Activated CD4-positive, alpha-beta memory T cell treated with anti-CD3 and anti-CD28 coated beads for 36 hours (primary cell): ENCODE measurements at places on chromosomes 7 and 10. TPM values are rescaled to one million over a fixed set of nuclear protein-coding genes. Genes with fewer than 3 reads are reported as not detected.

GRCh38 chr7:99551334-99551733, 580 bp downstream of the FAM200A start:
- no peak for DNase-seq

GRCh38 chr10:12943425-12943824, 58.1 kb downstream of the CCDC3 start:
- no peak for DNase-seq

DNA sequence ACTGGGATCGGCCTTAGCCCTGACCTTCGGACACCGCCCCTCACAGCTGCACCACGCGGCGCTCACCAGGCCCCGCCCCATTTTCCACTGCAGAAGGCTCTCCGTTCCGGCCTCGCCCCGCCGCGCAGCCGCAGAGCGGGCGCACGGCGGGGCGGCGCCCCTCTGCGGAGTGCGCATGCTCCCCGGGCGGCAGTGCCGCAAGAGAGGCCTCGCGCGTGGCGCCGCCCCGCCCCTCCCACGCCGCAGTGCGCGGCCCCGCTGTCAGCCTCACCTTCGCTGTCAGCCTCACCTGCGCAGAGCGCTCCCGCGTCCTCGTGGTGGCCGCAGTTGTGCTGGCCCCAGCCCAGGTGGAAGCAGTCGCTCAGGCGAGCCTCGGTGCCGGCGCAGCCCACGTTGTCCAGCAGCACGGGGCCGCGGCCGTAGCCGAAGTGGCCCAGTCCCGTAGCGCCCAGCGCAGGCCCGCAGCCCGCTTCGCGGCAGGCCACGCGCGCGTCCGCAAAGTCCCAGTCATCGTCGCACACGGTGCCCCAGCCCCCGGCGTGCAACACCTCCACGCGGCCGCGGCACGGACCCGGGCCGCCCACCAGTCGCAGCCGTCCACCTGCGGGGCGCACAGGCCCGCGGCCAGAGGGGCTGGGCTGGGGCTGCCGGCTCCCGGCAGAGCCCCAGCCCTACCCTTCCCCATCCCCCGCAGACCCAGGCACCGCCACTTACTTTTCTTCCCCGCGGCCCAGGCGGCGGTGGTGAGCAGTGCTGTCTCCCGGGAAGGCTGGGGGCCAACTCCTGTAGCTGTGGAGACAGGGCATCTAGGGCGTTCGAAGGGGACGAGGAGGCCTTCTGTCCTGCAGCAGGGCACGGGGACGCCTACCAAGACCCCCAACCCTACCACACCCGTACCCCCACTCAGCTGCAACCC, 16.1 kb downstream of the SSC4D start:
- DNase-seq, result peak; percentile 94

GRCh38 chr10:23310404-23310803, 34.2 kb downstream of the C10orf67 start:
- DNase-seq, result no peak

GRCh38 chr7:93882468-93882867, 8.1 kb downstream of the TFPI2 start:
- DNase-seq, result no peak

GRCh38 chr10:116055252-116055916, 217.6 kb downstream of the GFRA1 start:
- DNase-seq, result no peak

Gene PON1
- not detected for total RNA-seq

GRCh38 chr7:101935521-101936141, 118.2 kb downstream of the CUX1 start:
- no peak for DNase-seq

- DNase-seq, result no peak
These were observed 36.5 kb downstream of the SKIDA1 start for GRCh38 chr10:21488957-21489446.

GRCh38 chr7:64637521-64638445, 28.1 kb upstream of the ZNF107 start:
- no peak for DNase-seq

- DNase-seq, result no peak
These were observed 683 bp downstream of the INSIG1 start for GRCh38 chr7:155298288-155298833.

DNA sequence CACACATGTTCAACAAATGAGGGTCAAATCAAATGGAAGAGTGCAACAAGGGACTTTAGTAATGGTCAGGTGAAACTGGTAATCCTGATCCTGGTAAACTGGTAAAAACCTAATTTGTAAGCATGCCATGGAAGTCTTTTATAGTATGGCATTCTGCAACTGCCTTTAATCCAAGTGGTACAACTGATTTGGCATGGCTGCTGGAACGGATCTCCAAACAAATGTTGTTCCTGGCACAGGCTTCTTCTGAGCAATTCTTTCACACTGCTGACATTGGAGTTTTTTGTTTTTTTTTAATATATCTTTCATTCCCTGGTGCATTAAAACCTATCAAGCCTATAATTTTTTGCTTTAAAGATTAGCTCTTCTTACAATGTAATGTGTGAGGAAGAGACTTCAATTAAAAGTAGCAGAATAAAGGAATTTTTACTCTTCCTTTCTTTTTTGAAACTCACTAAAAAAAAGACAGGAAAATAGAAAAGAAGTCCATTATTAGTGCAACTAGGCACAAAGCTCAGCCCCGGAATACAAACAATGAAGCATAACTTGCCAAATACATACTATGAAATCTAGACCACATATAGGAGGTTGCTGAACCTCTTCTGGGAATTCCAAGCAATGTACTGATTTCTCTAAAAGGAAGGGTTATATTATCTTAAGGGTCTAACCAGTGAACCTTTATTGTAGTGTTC, 79.3 kb upstream of the OIT3 start:
- no peak for DNase-seq

- no peak for DNase-seq
These were observed 80.7 kb downstream of the PHTF2 start for GRCh38 chr7:77879272-77879671.

Gene ICA1
- 2.4 TPM for total RNA-seq

DNA sequence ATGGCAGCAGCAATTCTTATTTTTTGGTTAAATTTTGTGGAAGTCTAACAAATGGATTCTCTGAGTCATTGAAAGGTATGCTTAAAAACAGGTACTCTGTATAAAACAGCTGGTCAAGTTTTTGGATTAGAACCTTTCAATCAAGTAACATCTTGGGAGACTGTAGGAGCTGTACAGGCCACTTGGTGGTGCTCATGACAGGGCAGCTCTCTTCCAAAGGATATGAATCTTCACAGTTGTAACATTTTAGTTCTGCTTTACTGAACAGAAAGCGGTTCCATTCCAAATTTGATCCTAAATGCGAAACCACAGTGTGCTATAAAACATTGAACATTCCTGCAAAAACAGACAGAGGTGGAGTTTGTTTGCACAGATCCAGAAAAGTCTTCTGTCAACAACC, 44.5 kb upstream of the AGR3 start:
- DNase-seq, result peak; percentile 22

- DNase-seq, result no peak
These were observed 9.3 kb downstream of the PLAC9 start for GRCh38 chr10:80141696-80142460.

- no peak for DNase-seq
These were observed 9.8 kb downstream of the TNS3 start for GRCh38 chr7:47572094-47572445.

DNA sequence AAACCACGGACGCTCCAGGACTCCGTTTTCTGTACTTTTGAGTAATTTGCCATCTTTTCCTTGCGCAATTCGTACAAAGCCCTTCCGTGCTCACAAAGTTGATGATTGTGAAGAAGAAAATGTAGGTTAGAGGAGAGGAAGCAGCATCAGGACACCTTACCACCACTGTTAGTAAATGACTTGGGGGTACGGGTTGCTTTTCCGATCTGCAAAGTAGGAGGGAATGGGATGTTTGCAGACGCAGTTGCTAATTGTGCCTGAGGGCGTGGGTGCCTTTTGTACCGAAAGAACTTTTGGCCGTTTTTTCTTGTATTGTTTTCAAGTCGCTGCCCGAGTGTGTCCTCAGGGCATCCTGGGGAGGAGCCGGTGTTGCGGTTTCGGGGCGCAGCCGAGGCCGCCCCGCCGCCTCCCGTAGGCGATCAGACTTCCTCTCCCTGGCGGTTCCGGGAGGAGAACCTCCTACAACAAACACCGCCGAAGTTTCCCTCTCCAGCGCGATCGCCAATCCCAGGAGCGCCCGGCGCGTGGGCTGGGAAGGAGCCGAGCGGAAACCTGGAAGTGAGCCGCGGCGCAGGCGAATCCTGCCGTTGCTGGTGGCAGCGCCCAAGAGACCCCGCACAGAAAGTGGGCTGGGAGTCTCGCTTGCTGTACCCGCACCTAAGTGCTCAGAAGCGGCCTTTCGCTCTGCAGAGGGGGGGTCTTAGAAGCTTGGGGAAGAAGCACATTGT, 1.0 kb downstream of the PRR15 start:
- peak; percentile 9 for DNase-seq

DNA sequence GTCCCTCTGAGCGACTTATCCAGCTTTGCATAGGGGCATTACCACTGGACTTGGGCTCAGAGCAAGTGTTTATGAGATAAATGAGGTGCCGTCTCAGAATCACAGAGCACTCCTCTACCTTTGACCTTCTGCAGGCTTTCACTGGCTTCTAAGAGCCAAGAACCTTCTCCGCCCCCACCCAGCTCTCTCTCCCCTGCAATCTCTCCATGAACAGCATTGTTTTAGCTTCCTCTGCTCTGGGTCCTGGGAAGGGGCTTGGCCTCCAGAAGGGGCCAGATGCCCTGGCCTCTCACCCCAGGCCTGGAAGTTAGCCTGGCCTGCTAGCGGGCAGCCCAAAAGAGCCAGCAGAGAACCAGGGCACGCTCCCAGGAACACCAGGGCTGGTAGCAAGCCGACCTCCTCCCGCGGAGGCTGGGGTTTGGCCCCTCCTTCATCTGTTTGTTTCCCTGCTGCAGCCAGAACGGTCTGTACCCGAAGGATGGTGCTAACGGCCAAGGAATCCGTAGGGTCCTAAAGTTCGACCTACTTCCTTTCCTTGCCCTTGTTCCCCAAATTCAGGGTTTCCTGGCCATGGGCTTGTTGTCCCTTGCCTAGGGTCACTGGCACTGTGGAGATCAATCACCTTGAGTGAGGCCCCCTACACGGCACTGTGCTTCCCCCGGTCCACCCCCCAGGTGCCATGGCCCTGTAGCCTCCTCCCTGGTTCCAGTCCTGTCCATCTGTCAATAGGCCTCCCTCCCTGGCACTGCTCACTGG, 18.7 kb upstream of the DDIT4 start:
- DNase-seq, result peak; percentile 55

Gene DOCK4
- total RNA-seq, result 1.1 TPM

GRCh38 chr7:135728136-135728669, at the start of gene SLC13A4:
SLC13A4 (minus strand) TSS chr7:135728186; CDS start chr7:135727496, 690 bp downstream.
- no peak for DNase-seq

Gene PRKCQ
- total RNA-seq, result 44.3 TPM
